ENCODE measurements at places on chromosomes 2 and 18. TPM values are rescaled to one million over a fixed set of nuclear protein-coding genes. Genes with fewer than 3 reads are reported as not detected.

PID1 gene
- total RNA-seq: 3.3 TPM

COL4A4 gene
- total RNA-seq: 3.4 TPM

SNORC gene
- total RNA-seq: 2.5 TPM

GALNT3 gene
- total RNA-seq: 22.9 TPM

ACVR1C gene
- total RNA-seq: 0.13 TPM

HSPE1 gene
- total RNA-seq: 96.5 TPM

UGT1A5 gene
- total RNA-seq: not detected

UGT1A10 gene
- not detected for total RNA-seq

MGAT4A gene
- 5.8 TPM for total RNA-seq

DHRS9 gene
- not detected for total RNA-seq

HOXD1 gene
- 9.8 TPM for total RNA-seq

PLEK gene
- total RNA-seq: not detected

HADHB gene
- 105 TPM for total RNA-seq

FAM124B gene
- not detected for total RNA-seq

EIF5B gene
- total RNA-seq: 26.4 TPM

STON1 gene
- 0.88 TPM for total RNA-seq

All from kidney epithelial cell (primary cell).